ENCODE measurements at places on chromosomes 3 and 15.

DNA sequence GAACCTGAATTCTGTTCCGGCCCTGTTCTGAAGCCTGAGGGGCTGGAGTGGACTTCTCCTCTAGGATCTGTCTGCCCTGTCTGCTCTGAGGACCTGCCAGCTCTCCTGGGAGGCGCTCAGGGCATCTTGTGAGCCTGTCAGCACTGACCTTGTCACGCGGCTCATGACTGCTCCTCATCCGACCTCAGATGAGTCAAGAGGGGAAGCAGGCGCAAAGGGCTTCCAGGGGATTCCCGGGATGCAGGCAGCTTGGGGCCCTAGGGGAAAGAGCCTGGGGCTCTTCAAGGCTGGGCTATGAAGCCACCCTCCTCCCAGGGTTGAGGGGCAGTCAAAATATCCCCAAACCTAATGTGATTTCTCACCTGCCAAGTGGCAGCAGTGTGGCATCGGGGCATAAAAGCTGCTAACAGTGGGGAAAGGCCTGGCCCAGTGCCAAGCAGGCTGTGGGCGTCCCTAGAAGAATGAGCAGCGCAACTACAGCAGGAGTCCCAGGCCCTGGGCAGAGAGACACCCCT lies 27.6 kb upstream of the ANKDD1A start:
- DNase-seq: no peak

DNA sequence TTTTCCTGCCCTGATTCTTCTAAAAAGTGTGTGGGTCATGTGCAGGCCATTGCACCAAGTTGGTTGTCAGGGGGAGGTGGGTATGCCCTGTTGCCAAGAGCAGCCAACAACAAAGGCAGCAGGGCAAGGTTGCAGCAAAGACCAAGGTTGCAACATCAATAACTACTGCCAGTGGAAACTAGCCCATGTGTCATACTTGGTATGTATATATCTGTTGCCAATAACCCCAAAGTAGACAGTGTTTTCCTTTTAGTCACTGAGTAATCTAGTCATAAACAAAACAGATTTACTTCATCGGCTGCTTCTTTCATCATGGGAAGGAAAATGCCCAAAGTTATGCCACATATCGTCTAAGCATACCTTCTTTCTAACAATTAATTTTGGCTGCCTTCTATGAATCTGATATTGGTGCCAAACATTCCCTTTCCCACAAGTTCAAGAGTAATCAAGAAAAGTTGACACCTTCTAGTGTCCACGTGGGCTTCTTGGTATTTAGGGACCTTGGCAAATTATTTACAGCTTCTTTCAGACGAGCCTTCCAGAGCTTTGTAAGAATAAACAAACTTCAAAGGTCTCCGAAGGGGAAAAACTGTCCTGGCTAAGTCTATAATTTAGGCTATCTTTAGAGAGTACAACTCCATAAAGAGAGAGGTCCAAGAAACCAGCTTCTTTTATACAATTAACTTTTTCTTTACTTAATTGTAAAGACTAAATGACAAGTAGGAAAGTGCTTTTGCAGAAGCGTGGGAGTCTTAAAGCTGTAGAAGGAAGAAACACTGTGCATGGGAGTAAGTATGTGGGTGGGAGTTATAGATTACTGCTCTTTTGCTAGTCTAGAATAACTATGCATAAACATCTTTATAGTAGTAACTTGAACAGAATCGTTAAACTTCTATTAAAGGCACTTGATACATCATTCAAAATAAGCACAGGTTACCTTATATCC lies 10.0 kb upstream of the MBNL1 start:
- no peak for DNase-seq

GRCh38 chr15:92473756-92474155 lies 80.1 kb downstream of the ST8SIA2 start:
- peak; percentile 66 for DNase-seq

- DNase-seq: peak; percentile 77
Measured at GRCh38 chr15:69540622-69541021, 88.0 kb downstream of the RPLP1 start.

GRCh38 chr3:10447527-10448260 lies 57.7 kb downstream of the ATP2B2 start:
- DNase-seq: no peak

GRCh38 chr3:53232641-53233377 lies 23.0 kb downstream of the TKT start:
- no peak for DNase-seq

DNA sequence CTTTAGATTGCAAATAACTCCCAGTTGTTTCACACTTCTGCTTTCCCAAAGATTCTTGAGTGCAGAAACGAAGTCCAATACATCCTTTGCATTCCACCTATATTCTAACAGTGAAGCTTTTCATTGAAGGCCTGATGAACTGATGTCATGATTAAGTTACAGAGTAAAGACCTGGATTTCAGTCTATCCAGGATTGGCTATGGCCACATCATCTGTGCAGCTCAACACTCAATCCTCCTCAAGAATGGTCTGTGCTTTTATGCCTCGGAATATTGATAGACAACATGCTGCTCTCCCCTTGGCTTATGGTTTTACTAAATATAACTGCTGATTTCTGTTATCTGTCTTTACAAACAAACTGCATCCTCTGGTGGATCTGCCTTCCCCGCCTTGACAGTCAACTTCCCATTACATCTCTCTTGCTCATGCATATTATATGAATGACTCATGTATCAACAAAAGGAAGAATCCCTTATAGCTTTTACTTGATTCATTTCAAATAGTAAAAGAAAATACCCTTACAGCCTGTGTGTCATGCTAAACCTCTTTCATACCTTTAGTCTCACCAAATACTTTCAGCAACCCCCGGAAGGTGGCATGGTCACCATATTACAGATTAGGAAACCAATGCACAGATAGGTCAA lies 59.5 kb downstream of the SCN11A start:
- no peak for DNase-seq

GRCh38 chr3:59939826-59940426 lies 890.1 kb upstream of the CFAP20DC start:
- no peak for DNase-seq

DNA sequence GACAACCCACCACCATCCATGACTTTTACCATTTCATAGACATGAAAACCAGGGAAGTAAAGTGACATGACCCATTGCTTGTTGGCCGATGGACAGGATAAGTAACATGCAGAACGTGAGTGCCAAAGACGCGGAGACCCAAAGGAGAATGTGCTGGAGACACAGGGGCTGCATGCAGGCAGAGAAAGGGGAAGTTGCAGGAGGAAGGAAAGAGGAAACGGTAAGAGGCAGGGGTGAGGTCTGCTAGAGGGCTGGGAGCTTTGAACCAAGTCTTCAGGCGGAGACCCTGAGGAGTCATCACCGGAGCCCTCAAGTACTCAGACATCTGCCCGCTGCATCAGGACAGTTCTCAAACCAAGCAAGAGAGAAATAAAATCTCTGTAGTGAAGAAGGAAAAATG lies 34.9 kb downstream of the MAGEF1 start:
- DNase-seq: no peak

DNA sequence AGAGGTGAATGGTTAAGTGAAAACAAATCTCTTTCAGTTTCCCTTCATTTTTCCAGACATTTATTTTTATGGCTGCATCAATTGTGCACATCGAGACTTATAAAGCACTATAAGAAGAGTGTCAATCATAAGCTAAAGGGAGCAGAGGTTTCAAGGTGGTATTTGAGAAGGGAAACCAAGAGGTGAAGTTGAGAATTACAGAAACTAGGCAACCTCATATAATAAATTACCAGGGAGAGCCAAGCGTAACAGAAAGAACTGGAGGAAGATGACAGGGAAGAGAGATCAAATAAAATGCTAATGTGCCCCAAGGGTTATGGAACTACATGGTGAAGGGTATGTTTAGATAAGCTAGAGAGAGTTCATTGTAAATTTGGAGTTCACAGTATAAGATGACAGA lies 6.3 kb upstream of the CCDC54 start:
- no peak for DNase-seq

GRCh38 chr3:103657756-103658155 lies 1222.9 kb downstream of the ZPLD1 start:
- DNase-seq: no peak

DNA sequence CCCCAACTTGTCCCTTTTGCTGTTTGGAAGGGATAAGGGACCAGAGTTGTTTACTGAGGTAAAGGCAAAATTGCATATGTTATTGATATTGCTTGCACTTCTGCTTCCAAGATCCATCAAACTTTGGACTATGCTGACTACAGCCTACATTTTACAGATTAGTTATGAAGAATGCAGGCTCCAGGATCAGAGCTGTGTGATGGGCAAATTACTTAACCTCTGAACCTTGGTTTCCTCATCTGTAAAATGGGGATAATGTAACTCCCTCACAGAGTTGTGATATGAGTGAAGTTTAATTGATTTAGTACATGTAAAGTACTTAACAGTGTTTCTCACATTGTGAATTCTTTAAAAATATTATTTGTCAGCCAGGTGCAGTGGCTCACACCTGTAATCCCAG lies 15.9 kb downstream of the FAIM start:
- no peak for DNase-seq

- no peak for DNase-seq
Measured at GRCh38 chr15:91515188-91515754, 338.2 kb upstream of the SLCO3A1 start.

- peak; percentile 50 for DNase-seq
Measured at GRCh38 chr15:78033864-78034263, 43.6 kb downstream of the TBC1D2B start.

- DNase-seq: peak; percentile 40
Measured at GRCh38 chr3:462851-463250, 266.3 kb downstream of the CHL1 start.

- DNase-seq: no peak
Measured at GRCh38 chr3:15121936-15122335, 23.0 kb upstream of the RBSN start.

DNA sequence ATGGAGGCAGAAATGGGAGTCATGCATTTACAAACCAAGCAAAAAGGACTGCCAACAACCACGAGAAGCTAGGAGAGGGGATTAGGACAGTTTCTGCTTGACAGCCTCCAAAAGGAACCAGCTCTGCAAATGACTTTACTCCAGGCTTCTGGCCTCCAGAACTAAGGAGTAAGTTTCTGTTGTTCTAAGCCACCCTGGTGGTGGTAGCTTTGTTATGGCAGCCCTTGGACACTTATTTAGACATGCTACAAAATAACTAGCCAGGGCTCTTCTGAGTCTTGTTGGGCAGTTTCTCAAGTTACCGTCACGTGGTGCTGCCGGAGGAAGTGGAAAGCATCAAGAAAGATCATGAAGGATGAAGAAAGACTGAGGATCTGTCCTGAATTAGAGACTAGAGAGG lies 386.5 kb downstream of the LRTM1 start:
- no peak for DNase-seq

GRCh38 chr15:32998979-32999672 lies 195.4 kb downstream of the FMN1 start:
- no peak for DNase-seq

DNA sequence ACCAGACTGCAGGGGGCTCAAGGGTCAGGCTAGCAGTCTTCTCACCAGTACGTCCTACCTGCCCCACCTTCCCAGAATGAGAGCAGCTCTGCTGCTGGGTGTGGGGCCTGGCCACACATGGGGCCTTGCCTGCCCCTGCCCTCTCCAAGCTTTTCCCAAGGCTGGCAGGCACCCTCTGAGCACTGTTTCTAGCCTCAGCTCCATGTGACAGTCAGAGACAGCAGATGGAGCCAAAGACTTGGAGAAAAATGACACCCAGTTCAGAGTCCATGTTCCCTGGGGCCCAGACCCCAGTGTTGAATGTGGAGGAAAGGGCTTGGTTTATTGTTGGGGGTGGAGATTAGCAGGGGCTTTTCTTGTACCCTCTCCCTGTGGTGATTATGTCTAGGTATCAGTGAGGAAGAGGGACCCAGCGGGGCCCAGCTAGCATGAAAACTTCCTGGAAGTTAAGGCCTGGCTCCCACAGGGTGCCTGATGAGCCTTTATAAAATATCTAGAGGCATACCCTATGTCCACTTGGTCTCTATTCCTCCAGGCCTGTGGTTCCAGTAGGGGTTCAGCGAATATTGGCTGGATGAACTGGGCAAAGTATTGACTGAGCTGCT lies 153.8 kb downstream of the EEFSEC start:
- DNase-seq: no peak

DNA sequence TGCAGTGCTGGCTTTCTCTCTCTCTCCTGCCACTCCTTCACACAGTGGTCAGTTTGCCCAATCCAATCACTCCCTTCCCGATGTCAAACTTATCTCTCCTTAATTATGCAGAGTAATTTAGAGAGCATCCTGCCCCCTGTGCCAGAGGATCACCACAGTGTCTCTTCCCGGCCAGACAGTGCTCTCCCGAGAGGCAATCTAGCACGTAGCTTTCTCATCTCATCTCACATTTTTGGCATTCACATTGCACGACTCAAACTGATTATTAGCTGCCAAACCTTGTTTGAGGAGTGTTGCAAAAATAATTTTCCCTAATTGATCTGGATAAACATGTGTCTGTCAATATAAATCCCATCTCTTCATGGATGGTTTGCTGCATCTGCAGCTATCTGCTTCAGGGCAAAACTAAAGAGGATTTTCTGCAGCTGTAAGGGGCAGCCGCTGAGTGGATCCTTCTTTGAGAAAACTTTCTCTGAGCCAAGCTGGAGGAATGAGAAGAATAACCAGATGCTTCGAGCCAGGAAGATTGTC lies 37.8 kb downstream of the SSUH2 start:
- DNase-seq: no peak

DNA sequence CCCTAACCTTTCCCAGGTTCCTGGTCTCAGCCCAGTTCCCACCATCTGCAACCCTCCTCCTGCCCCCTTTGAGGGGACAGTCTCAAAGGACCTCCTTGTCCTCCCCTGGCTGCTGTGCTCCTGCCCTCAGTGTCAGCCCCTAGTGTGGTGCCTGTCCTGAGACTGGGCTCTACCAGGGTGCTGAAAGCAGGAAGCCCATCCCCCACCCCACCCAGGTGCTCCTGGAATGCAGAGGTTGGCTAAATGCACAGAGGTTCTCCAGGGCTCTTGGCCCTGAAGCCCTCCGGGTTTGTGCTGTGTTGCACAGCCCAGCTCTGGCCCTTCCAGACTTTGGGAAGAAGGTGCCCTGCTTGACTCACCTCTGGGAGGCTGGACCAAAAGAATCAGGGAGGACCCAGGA lies 21.8 kb downstream of the C3orf18 start:
- no peak for DNase-seq

- DNase-seq: no peak
Measured at GRCh38 chr3:55075846-55076245, 148.0 kb upstream of the LRTM1 start.

DNA sequence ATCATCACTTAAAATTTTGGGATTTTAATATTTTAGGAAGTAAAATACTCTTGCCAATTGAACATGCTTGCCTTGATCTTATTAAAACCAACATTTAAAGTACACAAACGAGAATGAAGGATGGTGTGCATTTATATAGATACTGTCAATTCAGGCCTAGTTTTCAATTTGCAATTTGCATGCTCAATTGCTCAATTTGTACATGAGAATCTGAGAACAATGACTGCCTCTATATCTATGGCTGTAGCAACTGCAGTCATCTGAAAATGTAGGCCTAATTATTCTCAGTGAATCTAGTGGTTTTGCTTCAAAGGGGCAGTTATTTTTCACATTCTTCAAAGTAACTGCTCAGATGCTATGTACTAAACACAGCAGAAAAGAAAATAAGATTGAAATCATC lies 18.8 kb downstream of the ZBBX start:
- DNase-seq: no peak

- DNase-seq: no peak
Measured at GRCh38 chr15:67724691-67725375, 100.5 kb upstream of the SKOR1 start.
